ENCODE measurements at places on chromosomes 3 and 15.
A peak's percentile ranks its signal among the peaks of the same experiment; 100 is the strongest.

DNA sequence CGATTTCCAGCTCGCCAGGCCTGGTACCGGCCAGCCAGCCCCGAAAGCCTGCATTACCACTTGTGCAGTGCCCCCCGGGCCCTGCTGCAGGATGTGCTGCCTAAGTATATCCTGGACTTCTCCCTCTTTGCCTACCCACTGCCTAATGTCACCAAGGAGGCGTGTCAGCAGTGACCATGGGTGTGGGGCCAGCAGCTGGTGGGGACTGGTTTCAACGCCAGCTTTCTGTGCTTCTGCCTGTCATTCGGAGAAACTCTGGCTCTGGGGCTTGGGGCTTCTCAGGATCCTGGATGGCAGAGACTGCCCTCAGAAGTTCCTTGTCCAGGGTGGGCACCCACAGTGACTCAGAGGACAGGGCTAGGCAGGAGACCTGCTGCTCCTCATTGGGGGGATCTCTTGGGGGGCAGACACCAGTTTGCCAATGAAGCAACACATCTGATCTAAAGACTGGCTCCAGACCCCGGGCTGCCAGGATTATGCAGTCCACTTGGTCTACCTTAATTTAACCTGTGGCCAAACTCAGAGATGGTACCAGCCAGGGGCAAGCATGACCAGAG is 1.5 kb downstream of the CHST14 start:
- no peak for DNase-seq

DNA sequence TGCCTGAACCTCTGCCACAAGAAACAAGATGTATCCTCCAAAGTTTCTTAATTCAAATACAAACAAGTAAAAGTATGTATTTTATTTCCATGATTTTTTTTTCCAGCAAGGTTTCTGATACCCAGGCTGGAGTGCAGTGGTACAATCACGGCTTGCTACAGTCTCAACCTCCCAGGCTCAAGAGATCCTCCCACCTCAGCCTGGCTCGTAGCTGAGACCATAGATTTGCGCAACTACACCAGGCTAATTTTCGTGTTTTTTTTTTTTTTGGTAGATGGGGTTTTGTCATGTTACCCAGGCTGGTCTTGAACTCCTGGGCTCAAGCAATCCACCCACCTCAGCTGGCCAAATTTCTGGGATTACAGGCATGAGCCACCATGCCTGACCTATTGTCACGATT is 12.2 kb upstream of the VEPH1 start:
- no peak for DNase-seq

DNA sequence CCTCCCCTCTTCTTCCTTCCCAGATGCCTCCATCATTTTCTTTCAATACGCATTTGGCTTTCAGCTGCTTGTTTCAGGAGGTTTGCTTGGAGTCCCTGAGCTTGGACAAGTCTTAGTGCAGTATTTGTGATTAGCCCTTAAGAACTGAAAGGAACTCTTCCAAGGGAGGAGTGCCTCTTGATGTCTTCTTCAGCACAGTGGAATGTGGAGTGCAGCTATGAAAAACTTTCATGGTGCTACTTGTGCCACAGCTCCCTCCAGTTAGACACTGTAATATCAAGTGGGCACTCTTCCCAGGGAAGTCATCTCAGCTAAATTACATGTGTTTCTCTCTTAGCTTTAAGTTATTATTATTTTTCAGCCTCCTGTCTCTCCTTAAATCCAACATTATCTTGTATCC is 173.1 kb downstream of the NECTIN3 start:
- DNase-seq: no peak

DNA sequence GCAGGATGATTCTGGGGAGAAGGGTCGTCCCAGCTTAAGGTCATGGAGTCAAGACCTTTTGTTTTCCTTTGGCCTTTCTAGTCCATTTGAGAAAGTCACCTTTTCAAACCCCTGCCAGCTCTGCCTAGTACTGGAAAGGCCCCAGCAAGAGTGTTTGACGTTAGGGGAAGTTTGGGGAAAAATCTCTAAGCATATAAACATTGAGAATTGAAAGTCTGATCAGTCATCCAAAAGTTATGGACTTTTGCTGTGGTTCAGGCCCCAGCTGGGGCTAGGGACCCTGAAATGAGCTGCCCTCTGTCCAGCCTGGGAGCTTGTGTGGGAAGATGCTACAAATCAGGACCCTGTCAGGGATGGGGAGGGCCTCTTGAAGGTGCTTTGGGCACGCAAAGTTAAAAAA is 21.6 kb downstream of the SLC6A6 start:
- DNase-seq: no peak

GRCh38 chr3:50583897-50584296 is 14.6 kb downstream of the HEMK1 start:
- no peak for DNase-seq

GRCh38 chr3:59480486-59480995 is 430.7 kb upstream of the CFAP20DC start:
- DNase-seq: peak; percentile 45

DNA sequence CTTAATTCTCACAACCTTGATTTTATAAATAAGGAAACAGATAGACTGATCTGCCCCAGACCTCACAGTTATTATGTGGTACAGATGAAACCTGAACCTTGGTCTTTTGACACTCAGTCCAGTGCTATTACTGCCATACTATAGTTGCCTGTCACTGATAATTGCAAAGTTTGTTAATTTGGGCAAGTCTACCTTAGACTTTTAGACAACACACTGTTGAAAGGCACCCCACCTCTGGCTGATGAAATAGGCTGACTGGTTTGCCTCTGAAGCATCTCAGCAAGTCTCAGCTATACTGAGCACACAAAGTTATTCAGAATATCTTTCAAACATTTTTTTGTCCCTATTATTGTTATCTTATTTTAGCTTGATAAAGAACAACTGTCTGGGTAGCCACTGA is 53.1 kb upstream of the MAP4 start:
- DNase-seq: no peak

DNA sequence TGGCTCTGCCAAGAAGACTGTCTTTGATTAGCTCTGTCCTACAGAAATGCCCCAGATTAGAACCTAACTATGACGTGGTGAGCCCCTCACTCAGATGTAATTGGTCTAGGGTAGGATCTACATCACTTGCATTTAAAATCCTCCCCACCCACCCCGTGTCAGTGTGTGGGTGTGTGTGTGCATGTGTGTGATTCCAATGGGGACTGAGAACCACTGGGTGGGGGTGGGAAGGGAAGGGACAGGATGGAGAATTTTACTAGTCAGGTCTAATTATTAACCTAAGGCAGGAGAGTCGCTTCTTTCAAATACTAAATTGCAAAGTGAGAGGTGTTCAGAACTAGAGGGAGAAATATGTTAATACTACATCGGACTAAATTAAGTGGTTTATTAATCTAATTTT is 91.7 kb downstream of the TBL1XR1 start:
- no peak for DNase-seq

DNA sequence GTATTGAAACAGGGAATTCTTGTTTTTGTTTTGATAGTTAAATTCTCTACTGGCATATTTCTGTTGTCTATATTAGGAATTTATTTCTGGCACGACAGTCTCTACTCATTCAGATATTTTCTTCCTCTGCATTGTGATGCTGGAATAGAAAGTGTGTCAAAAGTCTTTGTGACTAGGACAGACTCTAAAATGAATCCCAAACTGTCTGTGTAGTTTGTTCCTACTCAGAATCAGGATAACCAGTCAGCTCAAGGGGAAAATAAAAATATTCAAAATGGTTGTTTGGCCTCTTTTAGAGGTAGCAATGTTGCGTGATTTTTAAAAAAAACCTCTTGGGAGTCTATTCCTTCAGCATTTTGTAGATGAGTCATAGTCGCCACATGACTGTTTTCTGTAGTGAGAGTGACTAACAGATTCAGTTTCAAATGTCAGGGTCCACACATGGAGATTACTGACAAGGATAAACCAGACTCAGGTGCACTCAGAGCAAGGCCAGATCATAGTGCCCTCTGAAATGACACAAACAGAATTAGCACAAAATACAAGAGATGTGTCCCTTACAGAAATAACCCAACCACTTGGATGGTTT is 13.1 kb downstream of the SLC7A14 start:
- peak; percentile 75 for DNase-seq

DNA sequence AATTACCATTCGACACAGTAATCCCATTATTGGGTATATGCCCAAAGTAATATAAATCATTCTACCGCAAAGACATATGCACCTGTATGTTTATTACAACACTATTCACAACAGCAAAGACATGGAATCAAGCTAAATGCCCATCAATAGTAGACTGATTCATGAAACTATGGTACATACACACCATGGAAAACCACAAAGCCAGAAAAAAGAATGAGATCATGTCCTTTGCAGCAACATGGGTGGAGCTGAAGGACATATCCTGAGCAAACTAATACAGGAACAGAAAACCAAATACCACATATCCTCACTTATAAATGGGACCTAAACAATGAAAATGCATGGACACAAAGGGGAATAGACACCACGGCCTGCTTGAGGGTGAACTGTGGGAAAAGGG is 11.1 kb upstream of the MCF2L2 start:
- peak; percentile 25 for DNase-seq

- no peak for DNase-seq
These were observed 1076.8 kb downstream of the TUSC7 start for GRCh38 chr3:117786349-117786748.

DNA sequence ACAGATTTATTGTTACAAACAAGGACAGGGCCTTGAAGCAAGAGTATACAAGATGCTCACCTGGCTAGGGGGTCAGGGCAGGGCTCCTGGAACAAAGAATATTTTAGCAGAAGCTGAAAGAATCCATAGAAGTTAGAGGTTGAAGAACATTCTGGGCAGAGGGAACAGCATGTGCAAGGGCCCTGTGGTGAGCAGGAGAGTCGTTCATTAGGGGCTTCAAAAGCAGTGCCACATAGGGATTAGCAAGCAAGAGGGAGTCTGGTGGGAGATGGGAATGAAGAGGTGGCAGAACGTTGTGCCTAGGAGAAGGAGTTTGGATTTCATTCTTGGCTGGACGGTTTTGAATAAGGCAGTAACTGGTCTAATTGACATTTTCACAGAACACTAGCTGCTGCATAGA is 22.9 kb downstream of the DNAJB8 start:
- no peak for DNase-seq

GRCh38 chr3:77524463-77524862 is 484.6 kb downstream of the ROBO2 start:
- no peak for DNase-seq

DNA sequence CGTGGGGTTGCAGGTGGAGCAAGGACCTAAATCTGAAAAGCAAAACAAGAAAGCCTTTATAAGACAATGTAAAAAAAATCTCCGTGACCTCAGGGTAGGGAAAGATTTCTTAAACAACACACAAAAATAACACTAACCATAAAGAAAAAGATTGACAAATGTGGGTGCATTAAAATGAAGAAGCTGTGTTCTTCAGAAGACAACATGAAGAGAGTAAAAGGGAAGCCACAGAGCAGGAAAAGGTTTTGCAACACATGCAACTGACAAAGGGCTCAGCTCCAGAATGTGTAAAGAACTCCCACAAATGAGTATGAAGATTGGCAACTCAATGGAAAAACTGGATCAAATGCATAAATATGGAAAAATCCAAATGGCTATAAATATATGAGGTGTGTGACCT is 74.2 kb downstream of the MAGEF1 start:
- DNase-seq: no peak

- DNase-seq: peak; percentile 93
These were observed 64.0 kb downstream of the FLNB start for GRCh38 chr3:58072052-58072762.

DNA sequence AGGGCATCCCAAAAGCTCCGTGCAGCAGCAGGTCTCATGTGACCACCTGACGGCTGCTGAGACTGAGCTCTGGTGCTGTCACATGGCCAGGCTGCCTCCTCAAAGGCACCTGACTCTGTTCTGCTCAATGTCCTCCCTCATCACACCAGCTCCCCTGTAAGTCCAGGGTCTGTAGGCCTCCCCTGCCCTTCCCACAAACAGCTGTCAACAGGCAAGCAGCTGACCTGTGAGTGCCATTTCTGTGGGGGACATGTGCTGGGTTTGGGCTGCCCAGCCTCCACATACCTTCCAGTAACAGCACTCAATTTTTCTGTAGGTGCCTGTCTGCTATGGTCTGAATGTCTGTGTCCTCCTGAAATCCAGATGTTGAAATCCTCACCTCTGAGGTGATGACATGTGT is 11.2 kb downstream of the NUP210 start:
- no peak for DNase-seq

DNA sequence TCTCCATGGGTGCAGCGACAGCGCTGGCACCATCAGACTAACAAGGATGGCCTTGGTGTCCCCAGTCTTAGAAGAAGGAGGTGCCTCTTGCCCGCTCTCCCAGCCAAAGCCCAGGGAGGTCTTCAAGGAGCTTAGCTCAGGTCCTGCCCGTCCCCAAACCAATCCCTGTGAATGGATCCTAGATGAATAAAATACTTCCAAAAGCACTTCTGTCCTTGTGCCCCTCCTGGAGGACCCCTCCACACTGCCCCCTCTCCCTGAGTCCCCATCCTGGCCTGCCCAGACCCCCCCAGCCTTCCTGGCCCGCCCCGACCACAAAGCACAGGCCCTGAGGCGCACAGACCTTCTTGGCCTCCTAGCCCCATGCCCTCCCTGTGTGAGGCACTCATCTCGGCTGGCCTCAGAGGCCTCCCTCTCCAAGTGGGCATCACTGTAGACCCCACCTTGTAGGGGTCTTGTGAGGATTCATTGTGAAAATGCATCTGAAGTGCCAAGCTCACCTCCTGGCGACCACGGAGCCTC is 8.4 kb downstream of the SLC28A1 start:
- no peak for DNase-seq

- no peak for DNase-seq
These were observed 142.0 kb upstream of the TMC3 start for GRCh38 chr15:81516012-81516411.

DNA sequence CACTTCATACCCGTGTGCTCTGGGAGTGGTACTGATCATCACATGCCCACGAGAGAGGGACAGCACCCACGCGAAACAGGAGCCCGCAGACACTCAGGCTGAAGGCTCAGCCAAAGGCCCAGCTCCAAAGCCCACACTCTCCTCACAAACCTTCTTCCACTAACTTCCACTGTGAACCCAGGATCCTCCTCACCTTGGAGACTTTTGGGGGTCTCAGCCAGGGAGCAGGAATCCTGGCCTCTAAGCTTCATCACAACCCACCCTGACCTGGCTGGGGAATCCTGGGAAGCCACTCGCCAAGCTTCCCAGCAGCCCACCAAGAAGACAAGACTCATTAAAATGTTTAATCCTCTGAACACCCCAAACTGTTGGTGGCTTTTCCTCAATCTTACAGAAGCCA is 421.2 kb downstream of the OCA2 start:
- DNase-seq: no peak

DNA sequence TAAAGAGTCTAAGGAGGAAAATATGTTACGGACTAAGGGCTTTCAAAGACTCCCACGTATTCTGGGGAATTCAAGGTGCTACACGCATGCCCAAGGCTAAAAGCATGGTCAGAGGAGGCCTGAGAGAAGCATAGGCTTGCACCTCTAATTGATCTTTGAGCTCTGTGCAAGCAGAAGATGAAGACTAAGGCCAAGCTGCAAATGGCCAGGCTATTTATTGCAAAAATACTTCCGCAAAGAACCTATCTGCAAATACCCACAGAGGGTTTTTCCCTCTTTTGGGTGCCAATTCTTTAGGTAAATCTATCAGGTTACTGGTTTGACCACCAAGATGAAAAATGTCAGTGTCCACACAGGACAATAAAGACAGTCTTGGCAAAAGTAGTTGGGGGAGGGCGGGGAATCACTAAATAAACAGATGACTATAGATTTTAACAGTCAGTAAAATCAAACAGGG is 119.5 kb downstream of the STAG1 start:
- DNase-seq: no peak

- no peak for DNase-seq
These were observed 120.2 kb downstream of the LRRC28 start for GRCh38 chr15:99371180-99372103.

GRCh38 chr15:81480645-81481053 is 106.6 kb upstream of the TMC3 start:
- peak; percentile 43 for DNase-seq

- DNase-seq: no peak
These were observed 29.0 kb upstream of the BCL6 start for GRCh38 chr3:187774185-187774789.

Data from H4 (cell line).